ENCODE measurements at places on chromosomes 3 and 15.

DNA sequence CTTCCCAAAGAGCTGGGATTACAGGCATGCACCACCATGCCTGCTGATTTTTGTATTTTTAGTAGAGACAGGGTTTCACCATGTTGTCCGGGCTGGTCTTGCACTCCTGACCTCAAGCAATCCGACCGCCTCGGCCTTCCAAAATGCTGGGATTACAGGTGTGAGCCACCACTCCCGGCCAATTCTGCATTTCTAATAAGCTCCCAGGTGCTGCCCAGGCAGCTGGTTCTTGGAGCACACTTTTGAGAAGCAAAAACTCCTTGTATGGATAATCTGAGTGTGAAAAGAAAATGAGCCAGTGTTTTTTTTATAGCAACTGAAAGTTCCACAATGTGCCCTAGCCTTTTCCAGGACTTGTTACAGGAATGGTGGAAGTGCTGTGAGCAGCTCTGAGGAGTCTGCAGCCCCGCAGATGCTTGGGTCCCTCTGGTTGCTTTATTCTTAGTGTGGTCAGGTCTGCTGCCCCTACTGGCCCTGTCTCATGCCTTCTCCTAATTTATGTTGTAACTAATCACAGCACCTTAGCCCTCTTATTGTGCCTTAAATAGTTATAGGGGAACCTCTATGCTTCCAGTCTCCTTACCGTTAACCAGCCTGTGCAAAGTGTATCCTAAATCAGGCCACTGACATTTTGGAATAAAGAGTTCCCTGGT is 13.5 kb upstream of the KCNAB1 start:
- DNase-seq = no peak

- no peak for DNase-seq
Observed at GRCh38 chr3:60079076-60079475, 1029.3 kb upstream of the CFAP20DC start.

DNA sequence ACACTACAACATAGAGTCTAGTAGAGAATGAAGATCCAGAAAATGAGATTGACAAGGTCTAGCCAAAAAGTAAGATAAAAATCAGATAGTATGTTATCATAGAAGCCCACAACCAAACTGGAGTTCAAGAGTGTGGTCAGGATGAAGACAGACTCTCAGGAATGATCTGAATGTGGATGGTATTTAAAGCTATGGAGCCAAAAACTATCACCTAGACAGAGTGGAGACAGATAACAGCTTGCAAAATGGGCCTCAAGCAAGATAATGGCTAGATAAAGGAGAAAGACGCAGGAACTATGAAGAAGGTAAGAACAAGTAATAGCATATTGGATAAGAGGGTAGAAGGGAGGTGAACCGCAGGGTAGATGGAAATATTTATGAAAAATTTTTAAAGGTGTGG is 35.4 kb downstream of the ZMAT3 start:
- peak; percentile 27 for DNase-seq

DNA sequence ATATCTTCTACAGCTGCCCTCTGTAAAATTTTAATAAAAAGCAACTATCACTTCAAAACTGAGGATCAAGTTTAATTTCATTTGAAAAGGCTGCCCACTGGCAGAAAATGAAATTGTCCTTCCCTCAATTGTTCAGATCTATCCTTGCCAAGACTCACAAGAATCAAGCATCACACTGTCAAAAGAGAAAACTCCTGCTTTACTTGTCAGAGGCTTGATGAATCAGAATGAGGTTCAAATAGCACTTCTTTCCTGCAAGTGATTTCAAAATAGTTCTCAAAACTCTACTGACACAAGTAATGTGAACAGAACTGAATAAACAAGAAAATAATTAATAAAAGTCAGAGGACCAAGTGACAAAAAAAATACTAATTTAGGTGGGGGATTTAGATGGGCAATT is 70.6 kb downstream of the GOLIM4 start:
- DNase-seq = peak; percentile 11

DNA sequence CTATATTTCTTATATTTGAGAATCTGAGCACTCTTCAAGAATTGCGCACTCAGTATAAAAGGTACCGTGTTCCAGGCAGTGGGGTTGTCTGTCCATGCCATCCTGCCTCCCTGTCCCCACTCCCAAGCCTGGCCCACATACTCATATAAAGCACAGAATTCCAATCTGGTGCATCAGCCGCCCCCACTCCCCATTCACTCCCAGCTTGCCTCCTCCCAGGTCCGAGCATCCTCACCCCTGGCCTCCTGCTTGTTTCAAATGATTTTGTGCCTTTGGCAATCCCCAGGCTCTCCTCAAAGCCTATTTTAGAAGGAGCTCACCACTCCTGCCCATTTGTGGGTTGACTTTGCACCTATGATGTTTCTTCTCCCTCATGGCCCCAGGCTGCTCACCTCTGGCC is 22.2 kb upstream of the IGF1R start:
- no peak for DNase-seq

GRCh38 chr3:112721231-112721630 is 80.3 kb upstream of the CCDC80 start:
- DNase-seq = peak; percentile 24

- DNase-seq = peak; percentile 42
Observed at GRCh38 chr15:35690698-35691116, 144.7 kb upstream of the DPH6 start.

DNA sequence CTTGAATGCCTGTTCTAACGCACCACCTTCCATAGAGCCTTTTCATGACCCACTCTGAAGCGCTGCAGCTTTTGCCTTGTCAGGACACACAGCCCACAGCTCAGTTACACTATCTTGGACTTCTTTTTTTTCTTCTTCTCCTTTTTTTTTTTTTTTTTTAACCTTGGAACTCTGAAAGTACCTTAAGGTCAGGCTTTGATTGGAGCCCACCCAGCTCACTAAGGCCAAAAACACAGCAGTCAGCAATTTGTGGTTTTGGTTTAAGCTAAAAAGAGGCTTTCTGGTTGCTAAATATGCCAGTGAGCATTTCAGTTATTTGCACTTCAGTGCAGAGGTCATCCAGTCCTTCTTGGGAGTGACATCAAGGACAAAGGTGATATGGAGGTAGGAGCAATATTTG is 1.7 kb downstream of the SLC25A20 start:
- no peak for DNase-seq

DNA sequence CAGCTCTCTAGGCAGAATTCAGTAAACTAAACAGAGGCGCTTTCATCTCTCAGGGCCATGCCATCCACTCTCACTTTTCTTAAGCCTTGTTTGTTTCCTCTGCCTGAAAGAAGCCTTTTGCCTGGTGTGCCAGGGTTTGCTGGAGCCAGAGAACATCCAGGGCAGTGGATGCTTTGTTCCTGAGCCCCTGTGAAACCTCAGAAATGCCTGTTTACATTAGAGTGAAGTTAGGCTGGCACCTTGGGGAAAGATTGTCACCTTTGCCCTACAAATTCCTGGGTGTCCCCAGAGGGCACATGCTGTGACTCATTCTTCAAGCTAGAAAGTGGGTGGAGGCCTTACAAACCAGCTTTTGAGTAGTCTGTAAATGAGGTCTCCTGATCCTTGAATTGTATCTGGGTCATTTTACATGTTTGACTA is 10.7 kb upstream of the TRAK1 start:
- peak; percentile 68 for DNase-seq

DNA sequence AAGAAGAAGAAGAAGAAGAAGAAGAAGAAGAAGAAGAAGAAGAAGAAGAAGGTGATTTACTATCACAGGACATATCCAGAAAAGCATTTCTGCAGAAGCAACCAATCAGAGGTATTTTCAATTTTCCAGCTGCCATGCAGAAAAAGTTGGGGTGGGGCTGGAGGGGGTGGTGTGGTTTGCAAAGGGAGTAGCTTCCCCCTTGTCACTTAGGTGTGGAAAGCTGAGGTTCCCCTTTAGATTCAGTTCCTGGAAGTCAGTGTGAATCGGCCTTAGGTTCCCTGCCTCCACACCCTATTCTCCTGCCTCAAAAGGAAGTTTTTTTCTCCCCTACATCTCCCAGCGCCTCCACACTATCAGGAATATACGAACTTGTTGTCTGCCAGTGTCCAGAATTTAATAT is 276.7 kb upstream of the ARRDC4 start:
- DNase-seq = no peak

GRCh38 chr3:6120786-6121185 is 740.1 kb upstream of the GRM7 start:
- peak; percentile 0 for DNase-seq

DNA sequence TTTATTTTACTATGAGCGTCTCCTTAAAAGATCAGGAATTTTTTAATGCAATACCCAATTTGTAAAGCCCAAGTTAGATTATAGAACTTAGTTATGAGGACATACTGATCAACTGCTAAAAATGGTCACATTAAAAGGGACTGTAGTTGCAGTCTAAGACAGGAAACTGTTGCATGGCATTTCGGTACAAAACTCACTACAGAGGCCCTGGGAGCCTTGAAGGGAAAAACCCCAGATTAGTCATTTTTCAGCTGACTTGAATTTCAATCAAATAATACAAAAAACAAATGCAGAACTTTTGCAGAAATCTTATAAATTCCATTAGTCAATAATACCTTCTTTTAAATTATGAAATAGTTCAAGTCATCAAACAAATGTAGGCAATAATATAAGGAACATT is 6.9 kb upstream of the PTX3 start:
- peak; percentile 35 for DNase-seq

DNA sequence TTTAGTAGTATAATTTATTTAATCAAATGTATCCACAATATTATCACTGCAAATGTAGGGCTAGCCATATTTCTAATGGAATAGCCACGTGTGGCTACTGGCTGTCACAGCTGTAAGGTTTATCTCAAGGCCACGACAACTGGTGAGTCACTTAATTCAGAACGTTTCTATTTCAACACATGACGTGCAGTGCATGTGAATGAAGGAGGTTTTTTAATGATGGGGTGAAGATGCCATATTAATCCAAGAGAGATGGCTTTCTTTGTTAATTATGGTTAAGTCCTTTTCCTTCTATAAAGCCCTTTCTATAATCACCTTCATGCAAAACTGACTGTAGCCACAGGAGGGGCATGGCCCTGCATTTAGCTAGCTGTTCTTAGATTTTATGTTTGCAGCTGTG is 212.0 kb downstream of the FEZF2 start:
- no peak for DNase-seq

GRCh38 chr3:172145031-172145686 is 105.8 kb downstream of the FNDC3B start:
- no peak for DNase-seq

DNA sequence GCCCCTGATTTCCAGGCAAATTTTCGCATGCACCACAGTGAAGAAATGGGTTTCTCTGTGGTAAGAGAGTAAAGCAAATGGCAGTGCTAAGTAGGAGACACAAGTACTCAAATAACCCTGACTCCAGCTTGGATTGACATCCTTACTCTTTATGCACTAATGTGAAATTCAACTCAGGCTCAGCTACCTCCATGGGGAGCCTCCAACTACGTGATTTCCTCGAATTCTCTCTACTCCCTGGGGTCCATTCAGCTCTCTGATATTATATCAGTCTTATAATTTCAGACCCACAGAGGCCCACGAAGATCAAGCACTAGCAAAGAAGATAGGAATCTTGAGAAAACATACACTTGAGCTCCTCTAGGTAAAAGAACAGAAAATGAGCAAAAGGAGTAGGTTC is 407.6 kb upstream of the CCDC54 start:
- no peak for DNase-seq

GRCh38 chr3:172847292-172847691 is 96.8 kb downstream of the ECT2 start:
- no peak for DNase-seq

DNA sequence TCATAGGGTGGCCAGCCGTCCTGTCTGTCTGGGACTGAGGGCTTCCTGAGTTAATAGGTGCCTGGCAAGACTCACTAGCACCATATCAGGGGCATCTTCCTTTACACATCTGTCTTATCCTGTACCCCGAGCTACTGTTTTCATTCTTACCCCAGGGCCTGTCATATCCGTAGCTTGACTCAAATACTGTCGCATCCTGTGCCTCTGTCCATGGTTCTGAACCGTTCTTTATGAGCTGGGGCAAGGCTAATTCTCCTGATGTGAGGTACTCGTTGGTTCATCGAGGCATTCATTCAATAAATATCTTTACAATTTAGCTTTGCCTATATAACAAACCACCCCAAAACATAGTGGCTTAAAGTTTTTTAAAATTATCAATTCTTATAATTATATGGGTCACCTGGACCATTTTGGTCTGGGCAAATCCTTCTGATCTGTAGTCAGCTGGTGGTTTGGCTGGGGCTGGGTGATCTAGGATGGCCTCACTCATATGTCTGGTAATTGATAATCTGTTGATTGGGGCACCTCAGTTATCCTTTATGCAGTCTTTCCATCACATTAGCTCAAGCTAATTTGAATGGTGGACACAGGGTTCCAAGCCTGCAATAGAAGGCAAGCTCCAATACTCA is 121.2 kb downstream of the TLE3 start:
- peak; percentile 57 for DNase-seq

- no peak for DNase-seq
Observed at GRCh38 chr15:95149036-95149435, 917.7 kb downstream of the MCTP2 start.

DNA sequence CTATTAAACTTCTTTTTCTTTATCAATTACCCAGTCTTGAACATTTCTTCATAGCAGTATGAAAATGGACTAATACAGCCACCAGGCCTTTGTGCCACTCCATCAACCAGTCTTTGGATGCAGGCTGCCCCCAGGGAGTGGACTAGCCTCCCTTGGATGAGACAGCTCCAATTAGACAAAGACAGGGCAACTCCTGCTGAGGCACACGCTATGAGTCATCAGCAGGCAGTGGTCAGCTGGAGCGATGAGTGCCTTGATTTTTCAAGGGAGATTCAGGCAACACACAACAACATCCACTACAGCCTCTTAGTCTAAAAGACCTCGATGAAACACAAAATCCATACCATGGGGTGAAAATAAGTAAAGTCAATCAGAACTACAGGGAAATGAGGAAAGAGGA is 160.1 kb downstream of the ARRDC4 start:
- peak; percentile 26 for DNase-seq

DNA sequence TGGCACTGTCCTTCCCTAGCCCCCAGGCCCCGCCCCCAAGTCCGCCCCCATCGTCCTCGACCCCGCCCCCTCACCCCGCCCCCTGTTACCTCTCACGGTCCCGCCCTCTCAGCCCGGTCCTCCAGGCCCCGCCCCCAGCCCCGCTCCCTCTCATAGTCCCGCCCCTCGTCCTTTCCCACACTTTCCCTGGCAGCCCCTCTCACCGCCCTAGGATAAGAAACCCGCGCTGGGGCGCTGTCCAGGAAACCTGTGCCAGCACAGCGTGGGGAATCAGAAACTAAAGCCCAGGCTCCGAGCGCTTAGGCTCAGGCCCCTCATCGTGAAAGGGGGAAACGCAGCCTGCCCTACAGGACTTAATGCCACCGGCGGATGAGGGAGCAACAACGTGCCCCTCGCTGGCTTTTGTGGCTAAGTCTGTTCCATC is 20.9 kb downstream of the TRPM1 start:
- DNase-seq = no peak

DNA sequence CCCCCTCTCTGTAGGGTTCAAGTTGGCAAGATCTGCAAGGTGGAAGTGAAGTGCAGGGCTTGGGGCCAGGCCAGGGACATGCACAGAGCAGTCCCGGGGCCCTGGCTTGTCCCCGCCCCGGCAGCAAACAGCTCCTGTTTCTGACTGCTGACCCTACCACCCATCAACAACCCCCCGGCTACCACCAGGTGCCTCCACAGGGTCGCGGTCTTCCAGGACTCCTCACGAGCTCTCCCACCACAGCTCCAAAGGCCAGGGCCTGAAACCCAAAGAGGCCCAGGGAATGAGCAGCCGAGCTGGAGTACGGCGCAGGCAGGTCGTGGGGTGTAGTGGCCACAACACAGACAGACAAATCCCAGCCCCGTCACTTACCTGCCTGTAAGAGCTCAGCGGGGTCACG is 121.3 kb upstream of the SMAD3 start:
- no peak for DNase-seq
